RWPE2 (cell line): ENCODE measurements at places on chromosomes 4 and X.

GRCh38 chr4:152014280-152014679 is 253.5 kb upstream of the GATB start:
- DNase-seq: no peak

DNA sequence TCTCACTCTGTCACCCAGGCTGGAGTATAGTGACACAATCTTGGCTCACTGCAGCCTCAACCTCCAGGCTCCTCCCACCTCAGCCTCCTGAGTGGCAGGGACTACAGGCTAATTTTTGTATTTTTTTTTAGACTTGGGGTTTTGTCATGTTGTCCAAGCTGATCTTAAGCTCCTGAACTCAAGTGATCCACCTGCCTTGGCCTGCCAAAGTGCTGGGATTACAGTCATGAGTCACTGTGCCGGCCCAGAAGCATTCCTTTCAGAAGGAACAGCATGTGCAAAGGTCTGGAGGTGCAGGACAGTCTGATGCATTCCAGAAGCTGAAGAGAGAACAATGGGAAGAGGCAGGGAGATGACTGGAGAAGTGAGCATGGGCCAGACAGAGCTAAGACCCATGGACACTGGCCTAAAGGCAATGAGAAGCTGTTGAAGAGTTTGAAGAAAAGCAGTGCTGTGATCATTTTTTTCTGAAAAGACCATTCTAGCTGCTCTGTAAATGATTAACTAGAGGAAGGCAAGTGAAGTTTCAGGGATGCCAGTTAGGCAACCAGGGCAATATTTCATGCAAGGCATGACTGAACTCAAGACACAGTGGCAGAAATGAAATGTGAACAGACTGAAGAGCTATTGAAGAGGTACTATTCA is 43.2 kb downstream of the MANBA start:
- DNase-seq: no peak

DNA sequence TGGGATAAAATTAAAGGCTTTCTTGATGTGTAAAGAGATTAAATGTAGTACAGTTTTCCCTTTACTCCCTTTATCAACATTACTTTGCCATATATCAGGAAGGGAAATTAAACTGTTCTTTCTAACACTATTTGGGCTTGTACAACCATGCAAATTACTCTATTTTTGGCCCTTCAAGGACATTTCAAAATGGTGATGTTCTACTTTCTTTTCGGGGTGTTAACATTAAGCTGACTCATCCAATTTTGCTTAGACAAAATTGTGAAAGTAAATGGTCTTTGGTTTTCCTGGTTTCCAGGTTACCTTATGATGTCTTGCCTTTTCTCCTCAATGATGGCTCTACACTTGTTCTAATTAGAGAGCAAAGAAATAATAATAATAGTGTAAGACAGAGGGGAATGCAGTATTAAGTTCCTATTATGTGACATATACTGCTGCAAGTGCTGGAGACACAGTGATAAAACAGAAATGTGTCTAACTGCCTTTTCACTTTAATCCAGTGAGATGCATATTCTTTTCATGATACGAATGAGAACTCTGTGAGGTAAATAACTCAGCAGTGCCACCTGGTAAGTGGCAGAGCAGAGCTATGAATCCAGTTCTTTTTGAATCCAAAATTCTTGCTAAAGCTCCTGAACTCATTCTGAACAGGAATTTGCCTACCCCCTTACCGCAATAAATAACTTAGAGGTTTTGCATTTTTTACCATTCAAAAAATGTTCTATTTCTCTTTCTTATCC is 35.7 kb upstream of the PDE5A start:
- no peak for DNase-seq

DNA sequence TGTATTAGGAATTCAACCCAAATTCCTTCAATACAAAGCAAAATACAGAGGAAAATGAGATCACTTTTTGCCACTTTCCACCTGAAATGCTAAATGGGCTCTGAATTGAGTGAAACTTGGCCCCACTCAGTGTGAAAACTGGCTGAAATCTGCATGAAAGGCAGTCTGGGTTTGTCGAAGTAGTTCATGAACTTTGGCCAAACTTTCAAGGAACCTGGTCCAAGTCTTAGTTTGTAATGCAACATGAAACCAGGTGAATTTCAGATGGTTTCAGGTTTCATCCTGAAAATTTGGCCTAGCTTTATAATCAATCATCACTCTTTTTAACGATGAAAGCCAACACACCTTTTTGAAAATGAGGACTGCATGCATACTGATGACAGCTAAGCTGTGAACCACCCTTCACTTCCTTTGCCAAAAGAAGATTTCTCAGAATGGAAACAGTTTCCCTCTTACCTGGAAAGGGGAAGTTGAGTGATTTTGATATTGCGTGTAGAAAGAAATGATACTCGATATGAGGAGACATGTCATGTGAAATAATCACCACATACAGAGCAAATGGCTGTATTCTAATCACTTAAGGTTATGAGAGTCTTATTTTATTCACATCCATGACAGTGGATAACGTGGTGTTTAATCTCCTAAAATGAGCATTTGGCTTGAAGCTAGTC is 209.9 kb upstream of the ETNPPL start:
- no peak for DNase-seq

- no peak for DNase-seq
These were observed 954.1 kb upstream of the INTU start for GRCh38 chr4:126678618-126679017.

DNA sequence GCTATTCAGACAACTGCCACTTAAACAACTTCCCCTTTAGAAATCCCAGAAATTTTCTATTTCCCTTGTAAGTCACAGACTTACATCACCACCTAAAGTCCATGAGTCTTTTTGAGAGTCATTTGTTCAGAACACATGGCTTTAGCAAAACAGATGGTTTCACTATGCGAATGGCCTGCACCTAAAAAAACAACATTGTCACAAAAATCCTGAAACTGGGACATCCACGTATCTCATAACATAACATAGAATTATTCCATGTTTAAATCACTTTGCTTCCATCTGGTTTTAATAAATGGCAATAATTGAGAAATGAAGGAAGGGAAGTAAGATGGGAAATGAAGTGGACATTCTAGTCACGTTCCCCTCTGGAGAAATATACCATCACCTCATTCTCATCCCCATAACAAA is 155.3 kb upstream of the EDNRA start:
- no peak for DNase-seq

DNA sequence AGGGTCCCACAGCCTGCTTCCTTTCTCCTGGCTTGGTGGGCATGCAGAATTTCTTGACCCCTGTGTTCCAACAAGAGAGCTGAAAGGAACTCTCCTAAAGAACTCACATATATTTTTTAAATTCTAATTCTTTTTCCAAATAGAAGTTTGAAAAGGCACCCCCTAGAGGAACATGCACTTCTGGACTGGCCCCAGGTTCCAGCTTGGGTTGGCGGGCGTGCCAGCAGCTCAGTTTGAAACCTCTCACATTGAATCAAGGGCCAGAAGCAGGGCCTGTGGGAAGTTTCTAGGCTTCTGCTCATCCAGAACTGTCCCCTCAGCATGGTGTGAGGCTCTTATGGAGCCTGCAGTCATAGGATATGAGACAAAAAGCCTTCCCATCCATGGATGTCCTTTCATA is 132.6 kb downstream of the ATG4A start:
- DNase-seq: no peak

- DNase-seq: no peak
These were observed 28.2 kb downstream of the FAM149A start for GRCh38 chr4:186132577-186133242.
